Left ventricle myocardium superior (tissue), 1 donor: ENCODE measurements at places on chromosomes 11 and 22.

- DNase-seq = no peak
These were observed 99.5 kb downstream of the SNX19 start for GRCh38 chr11:130816546-130817329.

- peak; percentile 60 for DNase-seq
These were observed 605 bp upstream of the COPB1 start for GRCh38 chr11:14500181-14500651.

DNA sequence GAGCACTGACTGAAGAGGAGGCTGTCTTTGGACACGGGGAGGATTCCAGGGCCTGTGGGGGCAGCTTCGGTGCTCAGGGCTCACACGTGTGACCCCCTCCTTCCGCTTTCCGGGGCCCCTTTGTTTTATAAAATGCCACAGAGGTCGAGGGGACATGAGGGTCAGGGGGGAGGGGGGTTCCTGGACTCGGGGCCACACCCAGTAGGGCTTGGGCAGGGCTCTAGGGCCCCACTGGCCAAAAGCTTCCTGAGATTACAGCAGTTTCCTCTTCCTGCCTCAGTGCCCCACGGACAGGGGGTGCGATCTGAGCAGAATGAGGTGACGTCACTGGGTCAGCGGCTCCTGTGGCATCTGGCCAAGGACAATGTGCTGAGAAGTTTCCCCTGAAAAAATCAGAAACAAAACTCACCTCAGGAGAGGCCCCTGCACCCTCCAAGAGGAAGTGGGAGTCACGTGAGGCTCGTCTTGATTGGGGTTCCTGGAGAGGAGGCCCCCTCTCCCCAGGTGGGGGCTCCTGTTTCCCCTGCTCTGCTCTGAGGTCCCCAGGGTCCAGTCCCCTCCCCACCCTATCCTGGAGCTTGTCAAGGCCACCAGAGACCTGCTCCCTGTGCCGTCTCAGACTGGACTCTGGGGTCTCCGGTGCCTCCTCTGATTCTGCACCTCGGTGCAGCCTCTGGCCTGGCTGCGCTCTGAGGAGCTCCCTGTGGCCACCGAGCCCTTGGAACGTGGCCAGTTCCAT lies 6.4 kb upstream of the IFITM3 start:
- peak; percentile 89 for DNase-seq

DNA sequence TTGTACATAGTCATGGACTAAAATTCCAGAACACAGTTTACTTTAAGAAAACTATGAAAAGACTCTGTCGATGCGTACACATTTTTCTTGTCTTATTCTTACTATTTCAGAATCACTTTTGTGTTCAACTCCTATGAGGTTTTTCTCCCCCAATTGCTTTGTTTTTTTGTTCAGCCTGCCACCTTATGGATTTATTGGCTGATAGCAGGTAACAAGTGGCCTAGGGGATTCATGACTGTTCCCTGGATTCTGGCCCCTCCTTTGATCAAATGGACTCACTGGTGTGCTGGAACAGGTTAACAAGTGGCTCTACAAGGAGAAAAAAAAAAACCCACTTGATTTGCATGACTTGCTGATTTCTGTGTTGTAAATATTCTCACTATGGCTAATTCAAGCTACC lies 10.6 kb downstream of the MMP20 start:
- DNase-seq = no peak

GRCh38 chr11:62245271-62245753 lies 3.3 kb downstream of the SCGB1D2 start:
- peak; percentile 36 for DNase-seq

DNA sequence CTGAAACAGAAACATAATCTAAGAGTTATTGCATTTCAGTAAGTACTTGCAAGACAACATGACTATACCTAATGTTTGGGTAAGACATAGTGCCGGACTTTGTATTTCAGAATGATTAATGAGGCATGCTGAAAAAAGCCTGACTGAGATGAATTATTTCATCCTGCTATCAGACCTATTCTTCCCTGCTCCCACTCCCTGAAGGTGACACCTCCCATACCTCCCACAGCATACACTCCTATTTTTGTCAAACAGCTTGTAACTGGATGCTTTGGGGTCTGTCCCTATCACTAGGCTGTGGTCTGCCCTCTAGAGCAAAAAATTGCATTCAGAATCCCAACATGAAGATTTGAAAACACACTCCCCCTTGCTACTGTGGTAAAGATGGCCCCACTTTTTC lies 10.9 kb upstream of the SCN3B start:
- DNase-seq = no peak

GRCh38 chr11:66339686-66340483 lies 3.7 kb upstream of the RIN1 start:
- DNase-seq = peak; percentile 7

DNA sequence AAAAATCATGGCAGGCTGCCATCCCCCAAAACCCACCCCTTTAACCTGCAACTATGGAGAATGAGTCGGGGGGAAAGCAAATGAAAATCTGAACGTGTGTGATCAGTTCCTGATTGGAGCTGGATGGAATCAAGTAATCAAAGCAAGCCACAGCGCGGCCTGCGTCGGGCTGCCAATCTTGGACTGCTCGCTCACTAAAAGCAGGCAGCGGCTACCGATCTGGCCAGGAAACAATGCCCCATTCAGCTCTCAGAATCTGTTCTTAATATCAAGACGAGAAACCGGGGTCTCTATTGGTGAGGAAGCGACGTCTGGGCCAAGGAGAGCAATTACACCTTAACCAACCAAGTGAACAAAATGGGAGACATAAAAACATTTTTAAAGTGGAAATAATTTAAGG lies 472.2 kb downstream of the SOX6 start:
- peak; percentile 42 for DNase-seq

DNA sequence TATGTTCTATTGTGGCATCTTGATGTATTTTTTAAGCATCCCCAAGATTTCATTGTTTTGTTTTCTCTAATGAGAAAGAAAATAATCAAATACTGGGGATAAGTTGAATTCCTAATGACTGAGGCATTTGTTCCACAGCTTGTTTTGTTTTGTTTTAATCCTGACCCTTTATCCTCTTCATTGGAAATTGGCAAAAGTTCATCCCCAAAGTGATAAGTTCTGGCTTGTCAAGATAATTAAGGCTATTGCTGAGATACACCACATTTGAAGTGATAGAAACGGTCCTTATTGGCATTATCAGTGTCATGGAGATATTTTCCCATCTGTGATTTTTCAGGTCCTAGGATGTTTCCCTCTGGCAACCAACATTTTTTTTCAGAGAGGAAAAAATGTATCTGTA lies 65.0 kb downstream of the SLC36A4 start:
- DNase-seq = no peak

- DNase-seq = no peak
These were observed 2.3 kb upstream of the WEE1 start for GRCh38 chr11:9571071-9571762.

GRCh38 chr11:8260202-8260966 lies 3.3 kb downstream of the LMO1 start:
- peak; percentile 9 for DNase-seq

- DNase-seq = no peak
These were observed 31.9 kb upstream of the TLCD5 start for GRCh38 chr11:120293038-120293800.

DNA sequence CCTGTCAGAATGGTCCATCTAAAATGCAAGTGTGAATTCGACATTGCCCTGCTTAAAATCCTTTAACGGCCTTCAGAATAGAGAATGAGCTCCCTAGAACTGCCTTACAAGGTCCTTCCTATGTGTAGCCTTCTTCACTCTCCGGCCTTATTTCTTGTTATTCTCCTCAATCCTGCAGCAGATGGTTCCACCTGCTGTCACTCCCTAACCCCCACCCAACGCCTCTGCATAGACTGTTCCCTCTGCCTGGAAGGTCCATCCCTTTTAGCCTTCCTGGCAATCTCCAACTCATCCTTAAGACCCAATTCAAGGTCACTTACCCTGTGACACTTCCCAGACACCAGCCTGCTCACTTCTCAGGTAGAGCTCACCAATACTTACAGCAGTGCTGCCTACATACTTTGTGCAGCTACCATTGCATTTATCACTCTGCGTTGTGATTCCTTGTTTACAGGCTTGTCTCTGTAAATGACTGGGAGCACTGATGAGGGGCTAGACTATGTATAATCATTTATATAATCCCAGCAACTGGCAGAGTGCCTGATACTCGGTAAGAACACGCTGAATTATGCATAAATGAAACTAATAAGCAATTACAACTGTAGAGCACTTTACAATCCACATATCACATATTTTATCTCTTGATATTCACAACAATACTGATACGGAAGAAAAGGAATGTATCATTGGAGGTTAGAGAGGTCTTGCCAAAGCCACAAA lies 58.9 kb downstream of the CLPB start:
- no peak for DNase-seq

DNA sequence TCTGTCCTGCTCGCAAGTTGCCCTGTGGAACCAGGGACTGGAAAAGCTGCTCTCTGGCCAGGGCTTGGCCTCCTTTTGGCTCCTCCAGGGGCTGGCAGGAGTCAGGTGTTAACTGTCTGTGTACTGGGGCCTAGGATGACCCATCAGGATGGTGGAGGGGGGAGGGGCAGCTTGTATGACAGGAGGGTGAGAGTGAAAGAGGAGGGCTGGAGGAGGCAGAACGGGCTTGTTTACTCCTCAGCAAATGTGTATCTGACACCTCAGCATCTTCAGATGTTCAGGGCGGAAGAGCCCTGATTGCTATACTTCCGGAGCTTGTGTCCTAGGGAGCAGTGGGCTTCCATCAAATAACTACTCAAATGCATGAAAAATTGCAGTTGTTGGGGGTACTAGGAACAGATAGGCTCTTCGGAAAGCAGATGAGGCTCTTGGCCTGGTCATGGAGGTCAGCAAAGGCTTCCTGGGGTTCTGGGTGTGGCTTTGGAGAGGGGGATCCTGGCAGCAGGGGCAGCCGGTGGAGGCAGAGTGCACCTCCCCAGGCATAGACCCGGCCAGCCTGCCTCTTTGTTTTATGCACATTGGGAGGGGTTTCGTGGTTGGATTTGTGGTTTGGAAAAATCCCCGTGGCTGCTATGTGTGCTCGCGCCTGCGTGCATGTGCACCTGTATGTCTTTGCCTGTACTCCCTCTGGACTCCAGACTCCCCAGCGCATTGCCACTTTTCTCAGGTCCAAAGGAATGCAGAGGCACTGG lies 31.2 kb downstream of the CD82 start:
- DNase-seq = no peak

DNA sequence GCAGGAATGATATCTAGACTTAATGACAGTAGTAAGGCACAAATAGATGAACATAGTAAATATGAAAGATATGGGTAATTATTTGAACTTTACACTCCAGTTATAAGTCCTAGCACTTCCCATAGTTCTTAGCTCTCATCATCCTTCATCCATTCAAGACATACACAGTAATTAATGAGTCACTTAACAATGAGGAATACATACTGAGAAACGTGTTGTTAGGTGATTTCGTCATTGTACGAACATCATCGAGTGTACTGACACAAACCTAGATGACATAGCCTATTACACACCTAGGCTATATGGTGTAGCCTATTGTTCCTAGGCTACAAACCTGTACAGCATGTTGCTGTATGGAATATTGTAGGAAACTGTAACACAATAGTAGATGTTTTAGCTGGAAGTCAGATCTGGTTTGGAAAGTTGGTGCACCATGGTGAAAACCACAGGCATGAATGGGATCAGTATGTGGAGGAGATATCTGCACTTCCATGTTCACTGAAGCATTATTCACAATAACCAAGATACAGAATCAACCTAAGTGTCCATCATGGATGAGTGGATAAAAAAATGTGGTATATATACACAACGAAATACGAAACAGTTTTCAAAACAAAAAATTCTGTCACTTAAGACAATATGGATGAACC lies 229.9 kb upstream of the PITPNB start:
- DNase-seq = no peak

DNA sequence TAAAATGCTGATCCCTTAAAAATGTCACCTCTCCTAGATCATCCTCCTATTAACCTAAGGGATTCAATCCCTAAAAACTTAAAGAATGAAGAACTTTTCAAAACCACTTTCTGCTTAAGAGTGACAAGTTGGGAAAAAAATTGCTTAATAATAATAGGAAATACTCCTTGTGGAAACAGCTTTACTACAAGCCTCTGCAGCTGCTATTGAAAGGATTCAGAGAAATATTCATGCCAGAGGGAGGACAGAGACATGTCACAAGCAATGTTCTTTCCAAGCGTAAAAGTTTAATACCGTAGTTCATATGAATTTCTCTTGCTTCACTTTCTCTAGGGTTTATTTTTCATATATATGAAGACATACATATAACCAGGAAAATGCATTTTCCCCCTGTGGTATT lies 98.2 kb downstream of the ARHGAP20 start:
- DNase-seq = no peak

- DNase-seq = no peak
These were observed 15.0 kb downstream of the METTL15 start for GRCh38 chr11:28123151-28123581.

DNA sequence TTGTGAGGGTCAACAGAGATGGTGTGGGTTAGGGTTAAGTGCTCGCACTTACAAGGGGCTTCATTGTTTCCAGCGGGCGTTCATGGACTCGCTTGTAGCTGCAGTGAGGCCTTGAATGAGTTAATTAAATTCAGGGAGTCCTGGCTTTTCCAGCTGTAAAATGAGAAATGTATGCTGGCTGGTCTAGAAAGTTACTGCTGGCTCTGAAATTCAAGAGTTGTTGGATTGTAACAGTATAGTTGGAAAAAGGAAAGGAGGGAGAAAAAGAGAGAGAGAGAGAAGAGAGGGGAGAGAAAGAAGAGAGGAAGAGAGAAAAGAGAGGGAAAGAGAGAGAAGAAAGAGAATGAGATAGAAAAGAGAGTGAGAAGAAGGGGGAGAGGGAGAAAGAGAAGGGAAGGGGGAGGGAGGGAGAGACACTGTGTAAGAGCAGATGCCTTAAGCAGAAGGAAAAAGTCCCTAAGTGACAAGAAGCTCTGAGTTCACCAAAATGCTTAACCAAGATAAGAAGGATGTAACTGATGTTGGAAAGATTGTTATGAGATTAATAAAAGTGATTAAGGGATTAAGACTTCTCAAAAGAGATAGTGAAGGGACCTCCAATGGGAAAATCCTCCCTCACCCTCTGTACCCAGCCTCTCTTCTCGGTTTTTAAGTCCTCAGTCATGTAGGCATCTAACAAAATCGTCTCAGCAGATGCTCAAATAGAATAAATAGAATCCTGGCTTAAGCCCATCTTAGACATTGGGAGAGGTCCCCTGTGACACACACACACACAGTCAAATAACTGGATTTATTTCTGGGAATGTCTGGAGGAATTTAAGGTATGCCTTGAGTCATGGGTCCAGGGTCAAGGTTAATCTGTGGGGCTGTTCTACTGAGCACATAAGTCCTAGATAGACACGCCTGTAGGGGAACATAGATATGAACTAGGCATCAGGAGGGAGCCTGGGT lies 477.9 kb downstream of the MIAT start:
- DNase-seq = no peak

DNA sequence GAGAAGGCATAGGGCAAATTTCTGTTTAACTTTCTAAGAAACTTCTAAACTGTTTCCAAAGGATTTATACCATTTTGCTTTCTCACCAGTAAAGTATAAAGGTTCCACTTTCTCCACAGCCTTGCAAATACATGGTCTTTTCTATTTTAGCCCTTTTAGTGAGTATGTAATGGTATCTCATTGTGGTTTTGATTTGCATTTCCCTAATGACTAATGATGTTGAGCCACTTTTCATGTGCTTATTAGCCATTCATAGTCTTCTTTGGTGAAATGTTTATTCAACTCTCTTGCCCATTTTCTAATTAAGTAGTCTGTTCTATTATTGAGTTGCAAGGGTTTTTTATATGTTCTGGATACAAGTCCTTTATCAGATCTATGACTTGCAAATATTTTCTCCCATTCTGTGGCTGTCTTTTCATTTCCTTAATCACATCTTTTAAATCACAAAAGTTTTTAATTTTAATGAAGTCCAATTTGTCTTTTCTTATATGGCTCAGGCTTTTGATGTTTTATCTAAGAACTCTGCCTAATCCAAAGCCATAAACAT lies 83.8 kb upstream of the KCNQ1OT1 start:
- no peak for DNase-seq

GRCh38 chr11:90916706-90917105 lies 693.9 kb upstream of the CHORDC1 start:
- no peak for DNase-seq
